ENCODE measurements at places on chromosomes 1 and 21. TPM values are rescaled to one million over a fixed set of nuclear protein-coding genes. Genes with fewer than 3 reads are reported as not detected.

Gene TMEM269
- 1.3 TPM for polyA plus RNA-seq

DNA sequence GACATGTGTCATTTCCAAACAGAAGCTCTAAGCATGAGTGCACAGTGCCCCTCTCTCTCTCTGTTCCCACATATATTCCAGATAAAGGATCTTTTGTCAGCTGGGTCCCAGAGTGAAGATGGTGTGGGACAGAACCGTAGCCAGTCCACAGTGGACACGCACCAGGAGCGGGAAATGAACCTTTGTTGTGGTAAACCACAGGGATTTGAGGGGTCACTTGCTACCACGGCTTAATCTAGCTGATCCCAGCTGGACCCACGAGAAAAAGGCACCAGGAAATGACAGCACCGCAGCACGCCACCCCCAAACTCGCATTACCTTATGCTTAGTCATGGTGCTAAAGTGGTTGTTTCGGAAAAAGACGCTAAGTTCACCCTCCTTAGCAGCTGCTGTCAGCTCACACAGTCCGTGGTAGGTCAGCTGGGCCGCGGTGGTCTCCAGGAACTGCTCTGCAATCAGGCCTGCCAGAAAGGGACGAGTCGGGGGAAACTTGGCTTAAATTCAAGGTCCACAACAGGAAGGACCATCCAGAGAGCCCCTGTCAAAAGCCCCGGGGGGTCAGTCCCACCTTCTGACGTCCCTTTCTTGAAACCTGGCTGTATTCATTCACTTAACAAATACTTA is 7.5 kb downstream of the MINDY1 start:
- no peak for DNase-seq

DNA sequence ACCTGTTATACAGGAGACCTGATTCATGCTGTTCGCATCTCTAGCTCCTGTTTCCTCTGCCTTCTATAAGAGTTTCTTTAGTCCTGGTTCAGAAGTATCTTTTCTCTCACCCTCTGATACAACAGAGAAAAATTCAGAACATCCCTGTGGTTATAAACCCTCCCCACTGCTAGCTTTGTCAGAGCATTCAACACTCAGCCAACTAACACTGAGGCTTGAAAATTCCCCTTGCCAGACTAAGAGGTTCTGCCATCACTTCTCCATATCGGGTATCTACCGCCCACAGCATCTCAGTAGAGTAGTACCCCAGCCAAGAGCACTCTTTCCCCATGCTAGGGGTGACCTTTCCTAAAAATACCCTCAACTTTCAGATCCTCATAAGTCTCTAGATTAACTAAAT is 19.6 kb upstream of the PIK3R3 start:
- no peak for DNase-seq

DNA sequence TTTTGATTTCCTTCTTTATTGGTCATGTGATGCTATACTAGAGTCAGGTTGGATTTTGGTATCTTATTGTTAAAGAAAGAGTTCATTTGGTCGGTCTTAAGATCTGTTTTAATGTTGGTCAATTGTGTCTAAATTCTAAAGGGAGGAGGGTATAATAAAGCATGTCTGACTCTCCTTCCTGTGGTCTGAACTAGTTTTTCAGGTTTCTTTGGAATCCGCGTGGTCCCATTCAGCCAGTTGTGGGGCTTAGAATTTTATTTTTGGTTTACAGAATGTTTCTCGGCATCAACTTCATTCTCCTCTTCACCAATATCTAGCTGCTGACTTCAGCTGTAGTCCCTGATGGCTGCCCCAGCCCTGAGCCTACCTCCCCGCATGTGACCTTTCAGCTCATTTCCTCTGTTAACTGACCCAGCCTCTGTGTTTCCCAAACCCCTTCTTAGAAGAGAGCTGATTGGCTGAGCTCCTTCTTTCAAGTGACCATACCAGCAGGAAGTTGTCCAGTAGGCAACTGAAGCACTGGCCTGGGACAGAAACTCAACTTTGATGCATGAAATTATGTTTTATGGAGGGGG is 8.7 kb upstream of the MYOC start:
- no peak for DNase-seq

Gene GSTM1
- 115 TPM for polyA plus RNA-seq

GRCh38 chr1:35656148-35656862 is 15.0 kb upstream of the PSMB2 start:
- no peak for DNase-seq

DNA sequence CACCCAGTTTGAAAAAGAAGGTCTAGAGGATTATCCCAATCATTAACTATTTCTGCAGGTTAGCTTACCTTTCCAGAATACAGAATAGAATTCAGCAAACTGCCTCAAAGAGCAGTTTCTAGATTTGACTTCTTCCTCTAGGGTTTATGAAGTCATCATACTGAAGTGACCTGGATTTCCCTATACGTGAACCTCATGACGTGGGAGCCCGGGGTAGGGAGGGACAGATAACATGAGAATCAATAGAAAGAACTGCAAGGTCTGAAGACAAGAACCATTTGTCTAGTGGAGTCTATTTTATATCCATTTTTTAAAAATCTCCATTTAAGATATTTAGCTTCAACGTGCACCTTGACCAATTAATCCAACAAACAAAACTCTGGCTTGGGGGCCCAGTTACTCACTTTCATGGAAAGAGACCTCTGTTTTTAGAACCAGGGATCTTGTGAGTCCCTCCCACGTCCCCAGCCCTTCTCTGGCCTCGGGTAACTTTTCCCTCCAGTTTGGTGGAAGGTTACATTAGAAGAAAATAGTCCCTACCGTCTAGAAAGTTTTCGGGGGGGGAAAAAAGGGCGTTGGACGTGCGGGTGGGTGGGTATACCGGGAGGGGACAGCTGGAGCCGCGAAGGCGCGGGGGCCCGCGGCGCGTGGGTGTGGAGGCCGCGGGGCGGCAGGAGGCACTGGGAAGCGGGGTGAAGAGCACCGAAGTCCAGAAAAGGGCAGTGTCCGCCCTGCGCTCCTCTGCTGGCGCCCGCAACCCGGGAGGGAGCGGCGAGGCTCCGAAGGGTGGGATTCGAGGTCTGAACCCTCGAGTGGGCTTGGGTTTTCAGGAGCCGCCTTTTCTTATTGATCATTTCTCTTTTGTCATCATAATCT is 13.8 kb upstream of the POGZ start:
- peak; percentile 75 for DNase-seq

Gene KRTAP21-2
- not detected for polyA plus RNA-seq

Gene PROX1
- 8.5 TPM for polyA plus RNA-seq

DNA sequence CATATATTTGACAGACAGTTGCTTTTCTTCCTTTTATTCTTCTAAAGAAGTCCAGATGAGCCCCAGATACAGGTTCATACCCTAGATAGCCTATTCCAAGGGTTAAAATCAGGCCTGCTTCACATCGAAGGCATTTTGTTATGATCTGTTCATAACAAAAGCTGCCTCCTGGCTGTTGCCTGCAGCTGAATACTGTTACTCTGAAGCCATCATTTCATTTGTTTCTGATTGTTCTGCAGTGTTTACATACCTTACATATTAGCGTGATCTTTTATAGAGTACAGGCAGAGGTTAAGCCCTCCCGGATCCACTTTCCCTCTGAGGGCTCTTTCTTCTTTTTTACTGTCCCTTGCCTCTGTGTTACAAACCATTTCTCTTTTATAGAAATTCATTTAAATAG is 219.0 kb upstream of the HOOK1 start:
- DNase-seq, result no peak

Gene GREM2
- polyA plus RNA-seq, result 0.65 TPM

DNA sequence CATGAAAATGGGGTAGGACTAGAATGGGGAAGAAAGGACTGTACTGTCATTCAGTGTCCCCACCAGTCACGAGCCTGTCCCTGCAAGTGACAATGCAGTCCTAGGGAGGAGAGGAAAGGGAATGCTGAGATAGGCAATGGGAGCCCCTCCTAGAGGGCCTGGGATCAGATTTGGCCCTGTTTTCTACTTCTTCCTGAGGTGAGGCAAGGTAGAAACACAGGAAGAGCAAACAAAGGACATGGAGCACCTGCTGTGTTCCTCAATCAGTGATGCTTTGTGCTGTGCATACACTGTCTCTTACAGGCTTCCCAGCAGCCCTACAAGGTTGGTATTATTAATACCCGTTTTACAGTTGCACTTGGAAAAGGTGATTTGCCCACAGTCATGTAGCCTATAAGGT is 6.1 kb downstream of the FABP3 start:
- DNase-seq, result no peak

DNA sequence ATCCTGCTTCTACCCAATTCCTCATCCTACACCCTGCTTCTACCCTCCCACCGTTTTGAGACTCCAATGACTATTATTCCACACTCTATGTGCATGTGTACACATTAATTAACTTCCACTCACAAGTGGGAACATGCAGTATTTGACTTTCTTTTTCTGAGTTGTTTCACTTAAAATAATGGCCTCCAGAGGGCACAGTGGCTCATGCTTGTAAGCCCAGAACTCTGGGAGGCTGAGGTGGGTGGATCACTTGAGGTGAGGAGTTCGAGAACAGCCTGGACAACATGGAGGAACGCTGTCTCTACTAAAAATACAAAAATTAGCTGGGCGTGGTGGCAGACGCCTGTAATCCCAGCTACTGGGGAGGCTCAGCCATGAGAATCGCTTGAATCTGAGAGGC is 464.8 kb downstream of the PTBP2 start:
- no peak for DNase-seq

- no peak for DNase-seq
These were observed 11.0 kb downstream of the ORC1 start for GRCh38 chr1:52393174-52393573.

DNA sequence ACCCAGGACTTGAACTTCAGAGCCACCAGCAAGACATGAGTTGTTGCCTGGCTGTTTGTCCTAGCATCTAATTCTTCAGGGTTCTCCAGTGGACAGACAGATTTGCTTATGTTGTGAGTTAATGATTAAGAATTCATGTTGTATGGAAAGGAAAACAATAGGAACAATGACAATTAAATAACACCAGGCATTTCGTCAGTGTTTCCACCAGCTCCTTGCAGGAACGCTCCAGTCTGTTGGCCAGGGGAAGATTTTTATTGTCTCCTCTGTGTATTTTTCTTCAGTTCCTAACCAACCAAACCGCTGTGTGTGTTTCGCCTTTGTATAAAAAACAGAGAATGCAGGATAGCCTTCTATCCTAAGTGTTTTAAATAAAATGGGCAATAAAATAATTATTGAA is 64.4 kb upstream of the PTGFR start:
- no peak for DNase-seq

GRCh38 chr1:186082235-186082937 is 292.7 kb downstream of the TPR start:
- peak; percentile 78 for DNase-seq

DNA sequence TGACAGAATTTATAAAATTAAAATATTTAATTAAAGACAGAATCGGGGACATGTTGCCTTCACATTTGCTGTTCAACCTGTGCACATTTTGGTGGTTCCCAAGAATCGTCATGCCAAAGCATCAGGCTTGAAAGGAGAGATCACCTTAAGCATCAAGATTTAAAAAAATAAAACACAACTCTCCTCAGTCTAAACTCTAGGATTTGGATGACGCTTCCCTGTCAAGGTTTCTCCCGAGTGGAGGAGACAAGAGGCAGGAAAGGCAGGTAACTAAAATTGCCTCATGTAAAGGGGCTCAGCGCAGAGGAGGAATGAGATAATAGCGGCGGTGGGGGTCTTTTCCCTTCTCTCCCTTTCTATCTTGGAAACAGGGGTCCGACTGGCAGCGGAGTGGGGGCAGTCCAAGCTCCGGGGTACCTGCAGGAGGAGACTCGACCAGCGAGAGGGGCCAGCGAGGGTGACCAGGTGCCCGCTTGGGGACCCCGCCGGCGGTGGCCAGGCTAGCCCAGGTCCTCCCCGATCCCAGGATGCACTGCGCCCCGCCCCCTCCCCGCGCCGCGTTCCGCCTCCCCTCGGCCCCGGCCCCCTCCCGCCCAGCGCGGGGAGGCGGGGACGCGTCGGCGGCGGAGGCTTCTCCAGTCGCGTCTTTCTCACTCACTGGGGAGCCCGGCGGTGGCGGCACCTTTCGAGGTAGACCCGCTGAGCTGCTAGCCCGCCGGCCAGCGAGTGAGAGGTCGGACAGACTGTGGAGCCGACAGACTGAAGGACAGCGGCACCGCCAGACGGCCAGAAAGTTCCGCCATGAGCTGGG is at the start of gene FNBP1L:
Gene FNBP1L (plus strand): TSS at position 638 of the 811 bp plus-strand sequence. CDS start 164 bp downstream, at position 802.
- peak; percentile 89 for DNase-seq

DNA sequence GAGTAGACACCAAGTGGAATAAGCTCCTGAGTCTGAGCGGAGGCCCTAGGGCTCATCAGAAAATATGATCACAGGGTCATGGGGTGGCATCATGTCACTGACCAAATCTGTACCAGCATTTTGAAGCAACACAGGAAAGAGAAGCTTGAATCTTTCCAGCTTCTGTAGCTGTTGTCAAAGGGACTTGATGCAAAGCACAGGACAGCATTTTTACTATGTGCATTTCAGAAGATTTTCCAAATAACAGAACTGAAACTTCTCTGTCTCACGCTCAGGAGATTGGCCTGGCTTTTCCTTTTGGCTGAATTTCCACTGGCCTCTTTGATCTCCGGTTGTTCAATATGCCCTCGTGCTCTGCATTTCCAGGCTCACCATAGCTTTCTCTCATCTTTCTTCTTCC is 127.2 kb upstream of the ATP1B1 start:
- DNase-seq, result no peak

Data from left kidney (tissue), 8 donors.